Stimulated activated CD4-positive, alpha-beta T cell treated with anti-CD3 and anti-CD28 coated beads, Interleukin-1b, Interleukin-23, amount 100 ng/mL, for 1 hour (primary cell): ENCODE measurements at places on chromosomes 11 and 22.

DNA sequence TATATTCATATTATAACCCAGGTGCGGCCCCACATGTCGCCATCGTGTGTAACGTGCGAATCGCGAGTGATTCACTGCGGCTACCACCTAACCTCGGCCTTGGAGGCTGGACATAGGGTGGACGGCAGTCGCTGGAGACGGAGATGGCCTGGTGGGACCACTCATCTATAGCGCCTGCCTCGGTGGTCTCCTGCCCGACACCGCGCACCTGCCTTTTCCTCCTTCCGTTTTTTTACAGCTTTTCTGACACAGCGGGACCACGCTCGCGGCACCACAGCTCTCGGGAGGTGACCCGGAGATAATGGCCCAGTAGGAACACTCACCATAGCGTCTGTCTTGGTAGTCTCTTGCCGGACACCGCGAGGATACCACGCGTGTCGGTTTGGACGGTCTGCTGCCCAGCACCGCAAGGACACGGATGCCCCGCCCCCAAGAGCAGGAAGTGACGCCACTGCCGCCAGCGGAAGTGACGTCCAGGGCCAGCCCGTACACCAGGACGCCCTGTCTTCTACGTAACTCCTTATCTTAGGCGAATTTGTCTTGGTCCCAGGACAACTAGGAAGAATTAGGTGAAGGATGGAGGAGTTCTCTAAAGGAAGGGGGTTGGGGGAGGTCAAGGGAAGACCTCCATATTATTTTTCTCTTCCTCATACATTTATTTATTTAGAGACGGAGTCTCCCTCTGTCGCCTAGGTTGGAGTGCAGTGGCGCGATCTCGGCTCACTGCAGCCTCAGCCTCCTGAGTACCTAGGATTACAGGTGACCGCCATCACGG is 6.4 kb downstream of the SNU13 start:
- DNase-seq = peak; percentile 76

DNA sequence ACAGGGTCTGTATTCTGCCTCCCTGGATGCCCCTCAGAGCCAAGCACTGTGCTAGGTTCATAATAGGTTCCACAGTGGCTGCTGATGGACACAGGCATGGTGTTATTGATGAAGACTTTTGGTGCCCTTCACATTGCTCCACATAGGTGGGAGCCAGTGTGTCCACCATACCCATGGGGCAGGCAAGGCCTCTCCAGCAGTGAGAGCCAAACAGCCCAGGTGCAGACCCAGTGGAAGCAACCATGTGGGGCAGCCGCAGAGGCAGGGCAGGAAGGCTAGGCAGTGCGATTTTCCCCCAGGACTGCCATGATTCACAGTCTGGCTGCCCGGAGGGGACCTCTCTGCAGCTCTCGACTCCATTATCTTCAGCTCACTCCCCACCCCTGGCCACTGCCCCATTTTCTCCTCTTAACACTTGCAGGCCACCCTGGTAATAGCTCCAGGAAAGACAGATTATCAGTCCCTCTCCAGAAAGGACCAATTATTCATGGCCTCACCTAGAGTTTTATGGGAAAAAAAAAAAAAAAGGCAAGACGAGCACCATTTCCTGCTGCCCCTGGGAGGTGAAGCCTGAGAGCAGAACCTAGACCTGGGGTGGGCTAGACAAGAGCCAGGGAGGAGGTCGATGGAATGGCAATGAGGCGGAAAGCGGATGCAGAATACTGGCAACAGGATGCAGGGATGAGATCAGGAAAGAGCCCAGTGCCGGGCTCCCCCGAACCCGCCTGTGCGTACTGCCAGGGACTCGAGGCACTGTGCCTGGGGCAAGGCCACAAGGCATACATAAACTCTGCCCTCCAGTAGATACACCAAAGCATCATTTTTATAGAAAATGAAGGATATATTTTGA is 343.0 kb upstream of the NCAM1 start:
- DNase-seq = no peak

DNA sequence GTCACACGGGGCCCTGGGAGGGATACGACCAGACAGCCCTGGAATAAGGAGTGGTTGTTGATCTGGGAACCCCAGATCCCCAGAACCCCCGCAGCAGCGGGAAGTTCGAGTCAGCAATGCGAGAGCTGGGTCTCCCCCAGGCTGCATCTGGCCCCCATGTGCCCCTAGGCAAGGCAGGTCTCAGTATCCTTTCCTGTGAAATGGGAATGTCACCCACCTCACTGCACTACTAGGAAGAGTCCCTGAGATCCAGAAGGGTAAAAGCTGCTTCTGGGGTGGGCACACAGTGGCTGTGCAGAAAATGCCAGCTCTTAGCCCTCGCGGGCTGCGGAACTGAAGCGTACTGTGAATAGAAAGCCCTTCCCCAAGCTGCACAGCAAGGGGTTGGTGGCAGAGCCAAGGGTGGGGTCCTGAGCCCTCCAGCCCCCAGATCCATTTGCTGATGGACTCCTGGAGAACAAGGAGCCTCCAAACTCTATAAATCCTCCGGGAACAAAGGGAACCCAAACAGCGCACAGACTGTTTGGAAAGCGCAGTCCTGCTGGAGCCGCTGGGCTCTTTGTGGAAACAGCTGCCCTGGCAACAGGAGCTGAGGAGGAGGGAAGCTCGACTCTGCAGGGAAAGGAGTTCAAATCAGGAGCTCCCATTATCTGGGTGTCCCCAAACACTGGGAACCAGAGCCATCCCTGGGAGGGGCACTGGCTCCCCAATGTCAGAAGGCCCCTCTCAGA is 68.2 kb upstream of the SHISAL1 start:
- DNase-seq = no peak

GRCh38 chr11:76798202-76798581 is 15.0 kb downstream of the TSKU start:
- no peak for DNase-seq

GRCh38 chr11:113240389-113240788 is 74.0 kb upstream of the TTC12 start:
- no peak for DNase-seq

GRCh38 chr11:21412652-21413383 is 743.4 kb downstream of the NELL1 start:
- DNase-seq = no peak

DNA sequence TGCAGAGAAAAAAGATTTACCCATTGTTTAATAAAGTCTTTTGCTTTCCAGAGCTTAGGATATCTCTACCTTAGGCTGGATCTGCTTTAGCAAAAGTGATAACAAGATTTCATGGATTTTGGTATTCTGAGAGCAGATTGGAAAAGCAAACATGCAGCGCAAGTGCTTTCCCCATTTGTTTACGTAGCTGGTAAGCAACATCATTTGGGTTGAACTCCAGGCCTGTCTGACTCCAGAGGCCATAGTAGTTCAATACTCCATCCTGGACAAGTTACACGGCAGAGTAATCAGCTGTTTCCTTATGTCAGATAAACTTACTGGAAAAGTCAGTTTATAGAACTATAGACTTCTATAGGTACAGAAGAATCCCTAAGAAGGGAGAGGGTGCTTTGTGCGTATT is 40.6 kb upstream of the TNRC6B start:
- no peak for DNase-seq

GRCh38 chr11:117356126-117356890 is 28.7 kb downstream of the CEP164 start:
- DNase-seq = no peak

GRCh38 chr22:44650806-44651205 is 51.2 kb upstream of the PRR5 start:
- DNase-seq = no peak

GRCh38 chr22:46086577-46087335 is 63.6 kb upstream of the PPARA start:
- no peak for DNase-seq

GRCh38 chr22:35479985-35480550 is 60.6 kb upstream of the RASD2 start:
- DNase-seq = no peak

- no peak for DNase-seq
Observed at GRCh38 chr11:65611028-65611757, 2.8 kb downstream of the MAP3K11 start.

DNA sequence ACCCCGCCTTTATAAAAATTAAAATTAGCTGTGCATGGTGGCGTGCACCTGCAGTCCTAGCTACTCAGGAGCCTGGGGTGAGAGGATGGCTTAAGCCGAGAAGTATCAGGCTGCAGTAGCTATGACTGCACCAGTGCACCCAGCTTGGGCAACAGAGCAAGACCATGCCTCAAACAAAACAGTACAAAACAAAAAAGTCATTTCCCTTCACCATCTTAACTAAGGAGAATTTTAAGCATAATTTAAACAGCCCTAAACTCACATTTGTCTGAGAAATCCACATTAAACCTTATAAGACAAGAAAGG is 23.3 kb upstream of the TFIP11 start:
- DNase-seq = no peak

GRCh38 chr11:124915541-124916369 is 3.3 kb upstream of the HEPN1 start:
- DNase-seq = no peak

- DNase-seq = no peak
Observed at GRCh38 chr11:122721964-122722266, 66.4 kb downstream of the UBASH3B start.

DNA sequence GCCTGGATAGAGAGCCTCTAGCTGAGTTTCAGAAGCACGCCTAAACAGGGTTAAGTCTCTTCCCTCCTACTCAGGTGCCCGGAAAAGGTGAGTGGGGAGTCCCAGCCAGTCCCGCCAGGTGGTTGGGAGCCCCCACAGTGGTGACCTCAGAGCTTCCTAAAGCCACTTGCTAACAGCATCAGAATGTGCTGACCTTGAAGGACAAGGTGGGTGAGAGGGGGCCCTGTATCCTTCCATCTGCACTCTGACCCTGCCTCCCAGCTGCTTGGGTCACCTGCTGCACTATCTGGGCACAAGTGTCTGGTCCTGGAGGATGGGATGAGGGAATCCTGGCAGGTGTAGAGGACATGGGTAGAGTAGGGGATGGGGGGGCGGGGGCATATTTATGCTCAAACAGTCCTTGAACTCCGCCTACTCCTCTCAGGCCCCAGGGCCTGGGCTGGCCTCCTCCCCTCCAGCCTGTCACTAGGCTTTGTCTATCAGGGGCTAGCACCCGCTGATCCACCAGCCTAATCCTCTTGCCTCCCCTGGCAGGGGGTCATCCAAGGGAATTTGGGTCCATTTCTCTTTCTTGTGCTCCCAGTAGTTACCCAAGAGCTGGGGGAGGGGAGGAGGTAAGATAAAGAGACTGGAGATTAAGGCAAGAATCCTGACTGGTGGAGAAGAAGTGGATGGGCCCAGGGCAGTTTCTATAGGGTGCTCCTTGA is 3.4 kb downstream of the USP2 start:
- no peak for DNase-seq

GRCh38 chr11:32444186-32444585 is 8.8 kb upstream of the WT1 start:
- DNase-seq = no peak

DNA sequence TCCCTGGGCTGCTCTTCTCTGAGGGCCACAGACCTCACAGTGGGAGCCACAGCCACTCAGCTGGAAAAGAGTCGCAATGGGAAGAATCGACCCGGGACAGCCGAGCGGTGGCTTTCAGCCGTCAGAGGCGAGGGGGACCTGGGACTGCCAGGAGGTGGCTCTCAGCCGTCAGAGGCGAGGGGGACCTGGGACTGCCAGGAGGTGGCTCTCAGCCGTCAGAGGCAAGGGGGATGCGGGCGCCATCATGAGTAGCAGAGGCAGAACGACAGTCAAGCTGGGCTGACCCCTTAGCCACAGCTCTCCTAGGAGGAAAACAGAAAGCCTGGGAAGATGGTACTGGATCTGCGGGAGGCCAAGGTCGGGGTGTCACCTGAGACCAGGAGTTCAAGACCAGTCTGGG is 14.9 kb upstream of the MUC2 start:
- no peak for DNase-seq

GRCh38 chr11:109937968-109938367 is 155.2 kb upstream of the ZC3H12C start:
- DNase-seq = no peak

DNA sequence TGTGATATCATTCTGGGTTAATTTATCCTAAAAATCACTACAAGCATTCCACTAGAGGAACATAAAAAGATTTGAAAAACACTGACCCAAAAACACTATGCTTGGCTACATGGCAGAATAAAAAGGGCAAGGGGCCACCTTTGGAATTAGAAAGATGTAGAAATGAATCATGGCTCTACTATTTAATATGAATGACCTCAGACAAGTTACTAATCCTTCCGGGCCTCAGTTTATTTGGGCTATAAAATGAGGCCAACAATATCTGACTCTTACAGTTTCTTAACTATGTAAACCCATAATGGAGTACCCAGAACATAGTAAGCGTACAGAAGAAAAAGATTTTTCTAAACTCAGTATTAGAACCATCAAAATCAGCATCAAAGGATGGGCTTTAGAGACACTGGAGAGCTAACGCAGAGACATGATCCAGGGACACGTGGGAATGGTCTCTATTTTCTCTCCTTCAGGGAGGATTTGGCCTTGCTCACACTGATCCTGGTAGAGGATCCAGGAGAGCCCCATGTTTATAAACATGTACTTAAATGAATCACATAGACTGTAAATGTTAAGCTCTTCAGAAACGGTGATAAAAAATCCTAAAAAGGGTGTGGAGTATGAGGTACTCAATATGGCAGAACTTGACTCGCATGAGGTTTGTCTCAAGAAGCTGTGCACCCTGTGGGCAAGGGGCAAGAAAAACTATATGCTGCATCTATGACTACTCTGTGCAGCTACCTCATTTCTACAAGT is 288.4 kb upstream of the PITPNB start:
- DNase-seq = no peak

GRCh38 chr22:33578752-33579151 is 341.5 kb downstream of the LARGE1 start:
- DNase-seq = no peak

DNA sequence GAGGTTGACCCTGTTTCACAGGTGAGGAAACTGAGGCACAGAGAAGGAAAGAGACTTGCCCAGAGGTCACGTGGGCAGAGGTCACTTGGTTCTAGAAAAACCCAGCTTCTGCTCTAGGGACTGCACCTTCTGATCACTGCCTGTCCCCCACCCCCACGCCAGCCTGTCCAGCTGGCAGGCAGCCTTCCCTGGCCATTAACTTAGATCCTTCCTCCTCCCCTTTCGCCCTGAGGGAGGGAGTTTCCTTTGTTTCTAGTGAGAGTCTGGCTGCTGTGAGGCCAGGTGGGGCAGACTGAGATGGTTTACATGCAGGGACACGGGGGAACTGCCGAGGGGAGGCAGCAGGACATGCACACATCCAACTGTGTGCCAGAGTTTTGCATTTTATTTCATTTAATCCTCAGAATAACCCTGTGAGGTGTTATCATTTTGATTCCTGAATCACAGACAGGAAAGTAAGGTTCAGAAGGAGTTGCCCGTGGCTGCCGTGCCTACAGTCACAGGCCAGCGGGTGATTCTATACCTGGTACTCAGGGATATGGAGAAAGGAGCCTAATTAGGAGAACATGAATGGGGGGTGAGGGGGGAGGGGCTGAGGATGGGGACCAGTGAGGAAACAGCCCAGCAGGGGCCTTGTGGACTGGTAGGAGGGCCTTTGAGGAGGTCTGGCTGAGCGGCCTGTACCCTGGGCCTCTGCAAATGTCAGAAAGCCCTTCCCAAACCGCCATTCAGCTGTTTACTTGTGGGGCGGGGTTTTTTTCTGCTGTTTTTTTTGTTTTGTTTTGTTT is 3.4 kb downstream of the FAM83F start:
- no peak for DNase-seq

GRCh38 chr11:47711225-47711624 is 3.9 kb downstream of the AGBL2 start:
- DNase-seq = no peak
